ENCODE measurements at places on chromosomes 2 and 18.

DNA sequence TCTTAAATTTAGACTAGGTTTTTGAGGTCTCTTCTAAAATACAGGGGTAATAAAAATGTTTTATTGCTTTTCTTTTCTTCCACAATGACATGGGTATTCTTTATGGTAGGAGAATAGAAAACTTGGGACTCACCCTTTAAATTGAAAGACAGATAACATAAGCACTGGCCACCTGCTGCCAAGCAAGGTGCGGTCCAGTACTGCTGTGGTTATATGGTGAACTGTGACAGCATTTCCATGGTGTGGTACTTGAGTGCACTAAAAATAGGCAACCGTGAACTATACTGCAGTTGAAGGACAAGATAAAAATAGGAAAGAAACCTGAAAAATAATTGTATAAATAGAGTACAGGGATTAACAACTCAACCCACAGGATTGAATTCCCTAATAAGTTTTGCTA is 54.4 kb upstream of the GRB14 start:
- no peak for DNase-seq

GRCh38 chr18:5144629-5145028 is 52.4 kb downstream of the AKAIN1 start:
- DNase-seq, result no peak

DNA sequence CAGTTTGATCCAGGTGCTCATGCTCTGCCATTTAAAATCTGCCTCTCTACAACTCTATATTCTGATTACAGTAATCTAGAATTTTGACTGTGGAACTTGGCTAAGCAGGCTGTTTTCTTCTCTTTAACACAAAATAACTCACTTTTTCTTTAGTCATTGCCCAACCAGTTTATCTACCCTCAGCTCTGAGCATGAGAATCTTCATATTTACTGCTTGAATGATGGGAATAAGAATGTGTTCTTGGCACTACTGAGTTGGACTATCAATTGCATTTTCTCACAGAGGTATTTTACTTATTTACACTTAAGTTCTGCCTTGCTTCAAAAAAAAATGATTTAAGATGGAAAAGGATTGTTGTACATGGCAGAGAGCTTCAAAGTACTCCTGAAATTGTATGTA is 301.1 kb downstream of the CCDC85A start:
- no peak for DNase-seq

DNA sequence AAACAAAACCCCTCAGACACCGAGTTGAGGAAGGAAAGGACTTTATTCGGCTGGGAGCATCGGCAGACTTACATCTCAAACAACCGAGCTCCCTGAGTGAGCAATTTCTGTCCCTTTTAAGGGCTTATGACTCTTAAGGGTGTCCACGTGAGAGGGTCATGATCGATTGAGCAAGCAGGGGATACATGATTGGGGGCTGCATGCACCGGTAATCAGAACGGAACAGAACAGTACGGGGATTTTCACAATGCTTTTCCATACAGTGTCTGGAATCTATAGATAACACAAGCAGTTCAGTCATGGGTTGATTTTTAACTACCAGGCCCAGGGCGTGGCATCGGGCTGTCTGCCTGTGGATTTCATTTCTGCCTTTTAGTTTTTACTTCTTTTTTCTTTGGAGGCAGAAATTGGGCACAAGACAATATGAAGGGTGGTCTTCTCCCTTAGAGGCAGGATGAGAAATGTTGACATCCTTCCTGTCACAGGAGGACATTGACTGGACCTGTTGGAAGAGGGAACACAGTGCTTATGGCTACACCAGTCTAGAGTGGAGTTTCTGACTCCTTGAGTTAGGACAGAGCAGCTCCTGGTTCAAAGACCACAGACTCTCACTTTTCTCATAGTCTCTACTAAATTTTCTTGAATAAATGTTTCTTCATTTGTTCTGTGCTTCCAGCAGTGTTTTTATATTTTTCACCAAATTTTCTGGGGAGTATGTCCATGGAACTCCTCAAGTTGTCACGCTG is 35.8 kb downstream of the SPOPL start:
- no peak for DNase-seq

GRCh38 chr18:74613381-74613780 is 15.7 kb downstream of the ZNF407 start:
- no peak for DNase-seq

DNA sequence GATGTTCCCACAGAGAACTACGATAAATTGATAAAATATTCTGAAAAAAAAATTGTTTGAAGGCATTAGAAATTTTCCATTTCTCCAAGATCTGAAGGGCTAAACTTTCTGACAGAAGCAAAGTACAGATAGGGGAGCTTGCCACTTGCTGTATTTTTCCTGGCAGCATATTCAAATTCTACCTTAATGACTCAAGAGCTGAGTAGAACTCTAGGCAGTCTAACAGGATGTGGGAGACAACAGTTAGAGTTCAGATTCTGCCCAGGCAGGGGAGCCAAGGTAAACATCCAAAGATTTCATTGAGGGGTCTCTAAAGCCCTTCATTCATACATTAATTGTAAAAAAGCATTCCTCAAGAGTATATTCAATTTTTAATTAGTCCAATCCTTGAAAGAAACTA is 46.0 kb upstream of the RIT2 start:
- DNase-seq, result no peak

DNA sequence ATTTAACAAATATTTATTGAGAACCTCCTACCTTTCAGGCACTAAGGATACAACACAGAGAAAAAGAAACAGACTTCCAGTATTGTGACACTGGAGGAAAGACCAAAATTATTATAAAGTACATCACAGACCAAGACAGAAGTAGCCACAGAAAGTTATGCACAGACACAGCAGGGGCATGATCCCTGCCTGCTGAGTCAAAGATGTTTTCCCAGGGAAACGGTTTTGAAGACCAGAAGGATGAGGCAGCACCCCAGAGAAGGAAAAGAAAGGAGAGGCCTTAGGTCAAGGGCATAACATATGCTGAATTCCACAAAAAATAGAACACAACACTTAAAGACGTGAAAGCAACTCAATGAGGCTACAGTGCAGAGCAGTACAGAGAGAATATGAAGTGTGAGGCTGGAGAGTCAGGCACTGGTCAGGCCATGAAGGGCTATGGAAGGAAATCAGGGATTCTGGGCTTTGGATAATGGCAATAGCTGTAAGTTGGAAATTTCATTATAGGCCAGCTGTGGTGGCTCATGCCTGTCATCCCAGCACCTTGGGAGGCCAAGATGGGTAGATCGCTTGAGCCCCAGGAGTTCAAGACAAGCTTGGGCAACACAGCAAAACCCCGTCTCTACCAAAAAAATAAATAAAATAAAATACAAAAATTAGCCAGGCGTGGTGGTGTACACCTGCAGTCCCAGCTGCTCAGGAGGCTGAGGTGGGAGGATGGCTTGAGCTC is 8.2 kb downstream of the ADAM17 start:
- DNase-seq, result no peak

- no peak for DNase-seq
These were observed 45.3 kb downstream of the CXCR4 start for GRCh38 chr2:136072621-136073020.

- DNase-seq, result no peak
These were observed 55.7 kb downstream of the RTTN start for GRCh38 chr18:70149616-70150301.

DNA sequence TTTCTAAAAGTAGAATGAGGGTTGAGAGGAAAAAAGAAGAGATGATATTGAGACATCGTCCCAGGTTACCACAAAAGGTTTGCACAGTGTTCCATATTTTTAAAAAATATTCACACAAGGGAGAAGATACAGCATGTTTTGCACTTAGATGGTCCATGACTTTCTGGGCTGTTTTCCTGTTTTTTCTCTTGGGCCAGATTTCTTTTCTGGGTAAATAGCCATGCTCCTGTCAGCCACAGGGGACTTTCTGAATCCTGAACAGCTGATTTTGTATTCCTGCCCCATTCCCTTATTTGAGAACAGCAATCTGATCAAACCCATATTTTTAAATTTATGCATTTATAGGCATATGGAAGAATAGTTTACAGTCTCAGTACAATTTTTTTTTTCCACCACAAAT is 185.9 kb upstream of the NRP2 start:
- no peak for DNase-seq

DNA sequence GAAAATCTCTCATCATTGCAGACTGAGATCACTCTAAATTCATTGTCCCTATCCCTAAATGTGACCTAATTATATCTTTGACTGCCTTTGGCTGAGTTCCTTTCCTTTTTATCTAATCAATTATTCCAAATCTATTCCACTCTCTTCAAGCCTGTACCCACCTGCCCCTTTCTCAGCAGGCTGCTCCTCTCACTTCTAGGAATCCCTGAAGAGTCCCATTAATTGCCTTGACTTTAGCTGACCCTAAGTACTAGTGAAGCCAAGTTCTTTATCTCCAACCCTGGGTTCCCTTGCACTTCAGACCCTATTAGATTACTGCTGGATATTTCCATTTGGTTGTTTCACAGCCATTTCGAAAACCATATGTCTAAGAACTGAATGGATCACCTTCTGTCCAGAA is 102.8 kb downstream of the GREB1L start:
- no peak for DNase-seq

DNA sequence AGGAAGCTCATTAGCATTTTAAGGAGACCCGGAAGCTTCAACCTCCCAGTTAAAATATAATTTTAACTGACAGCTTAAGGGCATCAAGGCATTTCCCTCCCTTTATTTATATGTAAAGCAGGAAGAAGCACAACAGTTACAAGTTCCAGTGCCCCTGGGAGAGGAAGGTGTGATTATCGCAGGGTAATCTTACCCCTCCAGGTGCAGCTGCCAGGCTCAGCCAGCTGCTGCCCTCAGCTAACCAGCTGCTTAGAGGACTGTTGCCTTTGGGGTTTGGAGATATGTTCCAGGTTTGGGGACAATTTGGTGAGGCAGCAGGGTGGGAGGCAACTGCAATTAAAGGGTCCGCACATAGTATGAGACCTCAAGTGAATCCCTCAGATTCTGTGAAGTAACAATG is 55.3 kb upstream of the SETBP1 start:
- DNase-seq, result no peak

DNA sequence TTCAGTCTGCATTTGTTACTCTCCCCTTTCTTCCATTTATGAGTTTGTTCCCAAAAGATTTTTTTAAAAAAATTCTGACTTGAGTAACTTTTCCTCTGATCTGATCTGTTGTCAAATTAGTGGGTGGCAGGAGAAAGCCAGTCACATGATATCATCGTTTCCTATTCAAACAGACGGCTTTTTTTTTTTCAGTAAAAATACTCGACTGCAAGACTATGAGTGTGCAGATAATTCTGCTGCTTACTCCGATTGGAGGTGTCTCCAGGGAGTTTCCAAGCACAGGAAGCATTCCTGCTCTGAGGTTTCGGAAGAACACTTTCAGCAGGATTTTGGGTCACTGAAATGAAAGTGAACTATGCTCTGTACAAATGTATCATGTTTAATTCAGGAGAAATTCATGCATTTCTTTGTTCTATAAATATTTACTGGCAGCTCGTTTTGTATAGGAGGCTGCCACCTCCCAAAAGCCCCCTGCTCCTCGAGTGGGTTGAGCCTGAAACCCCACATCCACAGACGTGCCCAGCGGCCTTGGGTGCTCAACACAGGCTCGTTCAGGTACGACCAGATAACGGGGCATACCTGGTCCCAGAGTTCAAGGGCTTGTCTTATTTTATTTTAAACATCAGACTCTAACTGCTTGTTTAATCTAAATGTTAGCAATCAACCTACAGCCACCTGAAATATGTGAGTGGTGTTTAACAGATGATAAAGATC is 126.9 kb upstream of the ZNF516 start:
- DNase-seq, result no peak

- DNase-seq, result no peak
These were observed 72.6 kb downstream of the SUCLG1 start for GRCh38 chr2:84386336-84387040.

- no peak for DNase-seq
These were observed 22.6 kb upstream of the FZD5 start for GRCh38 chr2:207792244-207792785.

DNA sequence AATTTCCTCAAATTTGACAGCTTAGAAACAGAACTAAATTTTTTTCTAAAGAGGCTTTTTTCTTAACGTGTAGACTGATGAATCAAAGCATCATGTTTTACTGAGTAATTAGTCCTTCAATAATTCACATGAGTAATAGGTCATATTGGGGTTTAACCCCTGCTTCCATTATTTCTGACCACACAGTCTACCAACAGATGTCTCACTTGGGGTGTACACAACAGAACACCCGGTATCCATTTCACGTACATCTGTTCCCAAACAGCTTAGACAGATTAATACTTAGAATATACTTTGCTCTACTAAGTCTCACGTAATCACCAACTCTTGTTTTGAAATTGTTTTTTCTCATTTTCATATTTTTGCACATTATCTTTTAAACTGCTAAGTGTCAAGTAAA is 14.8 kb downstream of the CERKL start:
- DNase-seq, result no peak

DNA sequence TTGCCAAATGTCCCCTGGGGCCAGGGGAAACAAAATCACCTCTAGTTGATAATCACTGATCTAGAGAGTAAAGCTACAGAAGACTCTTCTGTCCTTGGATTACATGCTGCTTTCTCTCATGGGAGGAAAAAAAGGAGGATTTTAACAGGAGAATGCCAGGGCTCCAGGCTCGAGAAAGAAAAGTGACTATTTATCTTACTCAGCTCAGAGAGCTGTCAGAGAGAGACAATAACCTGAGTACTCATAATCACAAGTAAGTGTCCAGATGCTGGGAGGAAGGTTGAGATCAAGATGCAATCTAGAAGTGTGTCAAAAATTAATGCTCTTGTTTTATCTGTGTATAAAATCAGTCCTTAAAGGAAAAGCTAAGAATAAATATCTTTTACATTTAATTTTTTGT is 133.3 kb downstream of the PTRHD1 start:
- DNase-seq, result no peak

DNA sequence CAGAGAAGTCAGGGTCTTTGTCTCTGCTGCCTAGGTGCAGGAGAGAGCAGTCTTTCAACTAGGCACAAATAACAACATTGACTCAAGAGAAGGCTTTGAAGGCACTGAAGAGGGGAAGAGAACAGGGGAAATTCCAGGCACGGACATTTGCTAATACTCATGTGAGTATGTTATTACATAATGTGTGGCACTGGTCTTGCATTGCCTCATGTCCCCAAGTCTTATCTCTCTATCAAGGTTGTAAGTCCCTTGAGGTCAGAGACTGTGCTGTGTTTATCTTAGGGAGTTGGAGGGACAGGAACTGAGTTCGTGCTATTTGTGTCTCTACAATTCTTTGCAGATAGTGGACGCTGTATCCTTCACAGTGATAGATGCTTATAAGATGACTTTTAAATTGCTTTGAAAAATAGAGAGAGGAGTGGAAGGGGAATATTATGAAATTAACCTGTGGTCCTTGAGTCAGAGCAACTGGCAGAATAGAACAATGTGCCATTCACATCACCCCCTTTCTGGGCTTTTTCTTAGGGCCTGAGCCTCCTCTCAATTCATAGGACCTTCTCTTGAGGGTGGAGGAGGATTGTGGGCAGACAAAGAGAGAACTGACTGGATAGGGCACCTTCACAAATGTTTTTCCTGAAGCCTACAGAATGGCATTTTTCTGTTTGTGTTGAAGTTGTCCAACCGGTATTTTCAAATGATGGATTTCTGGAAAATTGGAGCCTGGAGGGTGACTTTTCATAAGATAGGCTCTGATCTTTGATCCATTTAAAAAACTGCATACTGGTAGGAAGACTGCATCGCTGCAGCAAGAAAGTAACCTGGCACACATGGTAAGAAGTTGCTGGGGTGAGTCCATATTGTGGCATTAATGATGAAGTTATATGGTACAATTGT is 96.6 kb upstream of the CXCR4 start:
- DNase-seq, result no peak

Data from frontal cortex (tissue), 4 donors.